ENCODE measurements at places on chromosomes 16 and 17. TPM values are rescaled to one million over a fixed set of nuclear protein-coding genes. Genes with fewer than 3 reads are reported as not detected.

Gene IGFALS
- total RNA-seq = not detected

Gene SGCA
- total RNA-seq = 82.0 TPM

Gene OR4D1
- total RNA-seq = not detected

Gene CES5A
- total RNA-seq = not detected

Gene KPNB1
- total RNA-seq = 200 TPM

Gene SEZ6
- 0.83 TPM for total RNA-seq

DNA sequence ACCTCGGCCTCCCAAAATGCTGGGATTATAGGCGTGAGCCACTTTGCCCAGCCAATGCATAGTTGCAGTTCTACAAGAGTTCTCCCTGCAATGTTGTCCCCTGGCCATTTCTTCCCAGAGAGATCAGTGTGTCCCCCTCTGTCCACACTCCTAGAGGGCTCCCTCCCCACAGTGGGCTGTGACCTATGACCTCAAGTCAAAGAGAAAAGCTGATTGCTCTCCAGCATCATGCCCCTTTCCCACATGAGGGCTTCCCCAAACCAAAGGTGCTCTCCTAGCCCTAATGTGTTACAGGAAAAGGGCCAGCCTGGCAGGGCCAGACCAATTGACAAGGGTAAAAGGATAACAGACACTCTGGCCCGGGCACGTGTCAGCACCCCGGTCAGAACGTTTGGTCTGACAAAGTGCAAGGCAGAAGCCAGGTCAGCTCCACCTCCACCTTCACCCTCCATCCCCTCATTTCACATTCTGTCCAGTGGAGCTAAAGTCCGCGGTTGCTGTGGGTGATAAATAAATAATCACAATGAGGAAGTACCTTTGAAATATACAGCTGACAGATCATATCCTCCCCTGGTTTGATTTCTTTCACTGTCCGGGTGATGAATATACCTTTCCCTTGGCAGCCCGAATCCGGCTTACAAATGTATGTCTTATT, 17.8 kb downstream of the TTLL6 start:
- H3K36me3 ChIP-seq = no peaks in the 10 kb centered on the region
- no peak overlapping the region for H3K27ac ChIP-seq
- DNase-seq = no peak
- no peaks in the 10 kb centered on the region for H3K27me3 ChIP-seq

DNA sequence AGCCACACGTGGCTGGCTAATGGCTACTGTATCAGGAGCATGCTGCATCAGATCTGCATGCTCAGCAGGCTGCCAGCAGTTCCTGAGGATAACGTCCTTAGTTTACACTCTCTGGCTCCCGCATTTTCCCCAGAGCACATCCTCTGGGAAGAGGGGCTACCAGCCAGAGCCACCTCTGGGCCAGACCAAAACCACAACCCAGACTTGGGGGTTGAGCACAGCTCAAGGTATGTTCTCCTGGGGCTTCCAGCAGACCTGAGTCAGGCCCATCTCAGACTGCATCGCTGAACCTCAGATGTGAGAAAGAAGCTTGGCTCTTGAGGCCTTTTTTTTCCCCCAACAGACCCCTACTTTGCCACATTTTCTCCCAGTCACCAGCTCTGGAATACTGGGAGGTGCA, 23.7 kb upstream of the WSCD1 start:
- no peak overlapping the region for H3K27ac ChIP-seq
- H3K4me3 ChIP-seq = no peak overlapping the region
- H3K27me3 ChIP-seq = no peaks in the 10 kb centered on the region

DNA sequence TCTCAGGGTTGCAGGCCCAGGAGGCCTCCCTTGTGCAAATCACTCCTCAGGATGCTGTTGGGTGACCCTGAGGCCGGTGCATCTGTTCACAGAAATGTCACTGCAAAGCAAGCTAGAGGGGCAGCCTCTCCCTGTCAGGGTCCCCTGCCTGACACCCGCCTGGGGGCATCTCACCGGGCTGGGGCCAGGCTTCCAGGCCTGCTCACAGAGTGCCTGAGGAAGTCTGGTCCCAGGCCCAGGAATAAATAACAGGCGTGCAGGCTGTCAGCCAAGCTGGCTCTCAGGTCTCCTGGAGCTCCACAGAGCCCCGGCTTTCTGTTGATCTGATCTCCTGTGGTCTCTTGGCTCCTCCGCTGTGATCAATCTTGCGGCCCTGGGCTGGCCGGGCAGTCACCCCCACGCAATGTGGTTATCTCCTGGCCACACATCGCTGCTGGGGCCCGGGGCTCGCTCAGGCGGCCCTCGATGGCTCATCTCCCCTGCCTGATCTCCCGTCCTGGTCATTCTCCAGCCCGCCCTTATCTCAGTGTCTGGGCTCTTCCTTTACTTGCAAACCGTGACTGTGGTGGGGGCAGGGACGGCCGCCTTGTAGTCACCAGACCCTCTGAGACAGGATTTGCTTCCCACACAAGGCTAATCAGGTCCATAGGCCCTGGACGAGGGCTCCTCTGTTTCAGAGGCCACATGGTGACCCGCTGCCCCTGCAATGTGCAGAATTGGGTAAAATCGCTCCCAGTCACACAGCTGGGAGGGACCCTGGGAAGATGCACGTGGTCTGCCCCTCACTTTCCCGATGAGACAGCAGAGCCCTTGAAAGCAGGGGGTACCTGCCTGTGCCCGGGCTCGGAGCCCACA, 231.2 kb upstream of the GSE1 start:
- no peaks in the 10 kb centered on the region for H3K36me3 ChIP-seq
- DNase-seq = no peak
- peaks cover 80% of the 10 kb centered on the region for H3K4me1 ChIP-seq
- H3K27ac ChIP-seq = peak overlapping the region; percentile 36
- H3K27me3 ChIP-seq = no peaks in the 10 kb centered on the region
- no peak overlapping the region for H3K4me3 ChIP-seq

- H3K27me3 ChIP-seq = peaks cover 16% of the 10 kb centered on the region
- peaks cover 34% of the 10 kb centered on the region for H3K4me1 ChIP-seq
- no peak for DNase-seq
- no peak overlapping the region for H3K27ac ChIP-seq
- H3K36me3 ChIP-seq = no peaks in the 10 kb centered on the region
Measured at GRCh38 chr17:49965524-49965909, 3.5 kb upstream of the DLX4 start.

GRCh38 chr16:86436466-86437185, 73.7 kb upstream of the FOXF1 start:
- H3K36me3 ChIP-seq = no peaks in the 10 kb centered on the region
- H3K4me1 ChIP-seq = peaks cover 24% of the 10 kb centered on the region
- H3K27me3 ChIP-seq = no peaks in the 10 kb centered on the region
- H3K27ac ChIP-seq = no peak overlapping the region
- no peak overlapping the region for H3K4me3 ChIP-seq

GRCh38 chr17:2580151-2580550, 13.3 kb upstream of the PAFAH1B1 start:
- H3K27me3 ChIP-seq = peaks cover 4% of the 10 kb centered on the region
- no peak overlapping the region for H3K4me3 ChIP-seq
- no peaks in the 10 kb centered on the region for H3K36me3 ChIP-seq
- DNase-seq = no peak
- H3K27ac ChIP-seq = no peak overlapping the region

GRCh38 chr16:4500272-4500671, 24.1 kb downstream of the HMOX2 start:
- peaks cover 31% of the 10 kb centered on the region for H3K4me1 ChIP-seq
- H3K27ac ChIP-seq = peak overlapping the region; percentile 69
- no peaks in the 10 kb centered on the region for H3K36me3 ChIP-seq
- DNase-seq = no peak
- no peaks in the 10 kb centered on the region for H3K27me3 ChIP-seq
- H3K4me3 ChIP-seq = no peak overlapping the region

DNA sequence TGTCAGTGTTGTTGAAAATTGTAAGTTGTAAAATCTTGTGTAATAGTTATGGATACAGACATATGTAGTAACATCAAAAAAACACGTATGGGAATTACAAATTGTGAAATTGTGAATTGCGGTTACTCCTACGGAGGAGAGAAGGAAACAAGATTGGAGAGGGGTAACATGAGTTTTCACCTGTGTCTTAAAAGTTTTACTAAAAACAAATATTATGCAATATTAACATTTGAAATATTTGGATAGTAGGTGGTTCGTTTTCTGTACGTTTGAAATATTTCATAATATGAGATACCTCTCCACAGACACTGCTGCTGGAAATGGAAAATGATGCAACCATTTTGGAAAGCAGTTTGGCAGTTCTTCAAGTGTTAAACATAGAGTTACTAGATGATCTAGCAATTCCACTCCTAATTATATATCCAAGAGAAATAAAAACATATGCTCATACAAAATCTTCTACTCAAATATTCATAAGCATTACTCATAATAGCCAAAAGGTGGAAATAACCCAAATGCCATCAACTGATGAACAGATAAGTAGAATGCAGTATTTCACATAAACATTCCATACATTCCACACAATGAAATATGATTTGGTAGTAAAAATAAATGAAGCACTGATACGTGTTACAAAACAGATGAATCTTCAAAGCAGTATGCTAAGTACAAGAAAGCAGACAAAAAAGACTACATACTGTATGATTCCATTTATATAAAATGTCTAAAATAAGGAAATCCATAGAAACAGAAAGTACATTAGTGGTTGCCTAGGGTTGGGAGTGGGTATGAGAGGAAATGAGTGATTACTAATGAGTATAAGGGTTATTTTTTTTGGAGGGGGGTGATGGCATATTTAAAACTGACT, 40.7 kb upstream of the ABCA10 start:
- DNase-seq = no peak
- no peak overlapping the region for H3K27ac ChIP-seq
- no peaks in the 10 kb centered on the region for H3K36me3 ChIP-seq
- H3K4me3 ChIP-seq = no peak overlapping the region

- DNase-seq = no peak
- H3K4me1 ChIP-seq = peaks cover 53% of the 10 kb centered on the region
- H3K4me3 ChIP-seq = no peak overlapping the region
- no peak overlapping the region for H3K27ac ChIP-seq
- peaks cover 34% of the 10 kb centered on the region for H3K36me3 ChIP-seq
Measured at GRCh38 chr17:17902376-17902775, 65.6 kb upstream of the SREBF1 start.

GRCh38 chr17:31493656-31494155, 102.2 kb downstream of the RAB11FIP4 start:
- DNase-seq = no peak
- H3K36me3 ChIP-seq = no peaks in the 10 kb centered on the region
- H3K27me3 ChIP-seq = no peaks in the 10 kb centered on the region
- peaks cover 2% of the 10 kb centered on the region for H3K4me1 ChIP-seq
- no peak overlapping the region for H3K4me3 ChIP-seq
- no peak overlapping the region for H3K27ac ChIP-seq

GRCh38 chr16:27611340-27611739, 61.4 kb downstream of the KATNIP start:
- H3K36me3 ChIP-seq = no peaks in the 10 kb centered on the region
- no peaks in the 10 kb centered on the region for H3K4me1 ChIP-seq
- H3K27me3 ChIP-seq = no peaks in the 10 kb centered on the region
- DNase-seq = no peak
- H3K27ac ChIP-seq = no peak overlapping the region
- H3K4me3 ChIP-seq = no peak overlapping the region

- H3K36me3 ChIP-seq = peaks cover 4% of the 10 kb centered on the region
- H3K27ac ChIP-seq = no peak overlapping the region
- peaks cover 8% of the 10 kb centered on the region for H3K4me1 ChIP-seq
- no peaks in the 10 kb centered on the region for H3K27me3 ChIP-seq
Measured at GRCh38 chr17:31586946-31587345, 195.5 kb downstream of the RAB11FIP4 start.

DNA sequence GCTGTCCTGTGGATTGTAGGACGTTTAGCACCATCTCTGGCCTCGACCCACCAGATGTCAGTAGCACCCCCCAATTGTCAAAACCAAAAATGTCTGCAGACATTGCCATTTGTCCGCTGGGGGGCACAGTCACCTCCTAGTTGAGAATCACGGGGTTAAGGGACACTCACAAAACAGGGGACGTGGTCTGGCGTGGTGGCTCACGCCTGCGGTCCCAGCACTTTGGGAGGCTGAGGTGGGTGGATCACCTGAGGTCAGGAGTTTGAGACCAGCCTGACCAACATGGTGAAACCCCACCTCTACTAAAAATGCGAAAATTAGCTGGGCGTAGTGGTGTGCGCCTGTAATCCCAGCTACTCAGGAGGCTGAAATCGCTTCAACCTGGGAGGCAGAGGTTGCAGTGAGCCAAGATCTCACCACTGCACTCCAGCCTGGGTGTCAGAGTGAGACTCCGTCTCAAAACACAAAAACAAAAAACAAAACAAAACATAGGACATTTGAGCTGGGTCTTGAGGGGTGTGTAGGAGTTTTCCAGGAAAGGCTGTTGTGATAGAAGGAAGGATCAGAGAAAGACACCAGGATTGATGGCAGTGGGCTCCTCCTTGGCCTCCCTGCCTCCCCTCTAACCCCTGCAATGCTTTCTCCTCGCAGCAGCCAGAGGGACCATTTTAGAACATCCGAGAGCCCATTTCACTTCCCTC, 171.8 kb upstream of the GSE1 start:
- peaks cover 20% of the 10 kb centered on the region for H3K4me1 ChIP-seq
- no peak overlapping the region for H3K4me3 ChIP-seq
- DNase-seq = no peak
- H3K36me3 ChIP-seq = peaks cover 5% of the 10 kb centered on the region
- H3K27me3 ChIP-seq = no peaks in the 10 kb centered on the region

DNA sequence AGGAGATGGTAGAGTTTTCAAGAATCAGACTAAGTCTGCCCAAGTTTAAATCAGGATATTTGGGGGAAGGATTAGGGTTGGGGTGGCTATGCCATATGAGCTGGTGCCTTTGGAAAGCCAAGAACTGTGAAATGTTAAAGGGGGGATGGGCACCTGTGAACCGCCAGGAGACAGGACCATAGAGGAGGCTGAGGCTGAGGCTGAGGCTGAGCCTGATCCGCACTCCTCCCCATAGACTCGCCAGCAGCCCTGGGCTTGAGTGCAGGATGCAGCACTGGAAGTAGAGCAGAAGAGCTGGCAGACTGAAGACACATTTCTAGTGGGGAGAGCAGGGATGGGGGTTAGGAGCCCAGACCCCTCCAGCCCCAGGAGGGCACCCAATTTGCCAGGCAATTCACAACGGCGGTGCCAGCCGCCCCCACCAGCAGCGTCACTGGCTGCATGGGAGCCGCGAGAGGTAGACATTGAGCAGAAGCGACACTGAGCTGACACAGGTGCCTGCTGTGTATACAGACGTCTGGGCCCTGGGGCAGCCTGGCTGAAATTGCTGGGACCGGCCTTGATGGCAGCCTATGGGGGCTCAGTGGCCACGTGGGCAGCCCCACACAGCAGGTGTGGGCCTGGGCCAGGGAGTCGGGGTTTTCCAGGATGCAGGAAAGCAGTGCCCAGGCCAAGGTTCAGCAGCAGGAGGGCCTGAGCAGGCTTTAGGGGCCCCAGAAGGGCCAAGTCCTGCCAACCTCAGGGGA, 9.2 kb downstream of the PIMREG start:
- H3K27ac ChIP-seq = no peak overlapping the region
- peaks cover 19% of the 10 kb centered on the region for H3K36me3 ChIP-seq
- no peak for DNase-seq
- H3K4me1 ChIP-seq = peaks cover 28% of the 10 kb centered on the region

- no peak overlapping the region for H3K27ac ChIP-seq
- H3K36me3 ChIP-seq = no peaks in the 10 kb centered on the region
- DNase-seq = no peak
- H3K27me3 ChIP-seq = peaks cover 21% of the 10 kb centered on the region
- peaks cover 5% of the 10 kb centered on the region for H3K4me1 ChIP-seq
Measured at GRCh38 chr16:88798772-88799455, 4.7 kb upstream of the CDT1 start.

- H3K36me3 ChIP-seq = peaks cover 5% of the 10 kb centered on the region
- peak overlapping the region; percentile 94 for H3K4me3 ChIP-seq
- DNase-seq = no peak
- H3K27ac ChIP-seq = peak overlapping the region; percentile 96
- peaks cover 41% of the 10 kb centered on the region for H3K4me1 ChIP-seq
- H3K27me3 ChIP-seq = no peaks in the 10 kb centered on the region
Measured at GRCh38 chr16:67967958-67968399, 458 bp downstream of the SLC12A4 start.

- H3K36me3 ChIP-seq = no peaks in the 10 kb centered on the region
- DNase-seq = no peak
- no peak overlapping the region for H3K27ac ChIP-seq
- peaks cover 52% of the 10 kb centered on the region for H3K4me1 ChIP-seq
- no peaks in the 10 kb centered on the region for H3K27me3 ChIP-seq
Measured at GRCh38 chr17:50423553-50424159, 2.4 kb upstream of the ACSF2 start.
